ENCODE measurements at places on chromosomes 3 and 15.

- DNase-seq, result no peak
Measured at GRCh38 chr3:170531054-170531453, 54.8 kb downstream of the SLC7A14 start.

DNA sequence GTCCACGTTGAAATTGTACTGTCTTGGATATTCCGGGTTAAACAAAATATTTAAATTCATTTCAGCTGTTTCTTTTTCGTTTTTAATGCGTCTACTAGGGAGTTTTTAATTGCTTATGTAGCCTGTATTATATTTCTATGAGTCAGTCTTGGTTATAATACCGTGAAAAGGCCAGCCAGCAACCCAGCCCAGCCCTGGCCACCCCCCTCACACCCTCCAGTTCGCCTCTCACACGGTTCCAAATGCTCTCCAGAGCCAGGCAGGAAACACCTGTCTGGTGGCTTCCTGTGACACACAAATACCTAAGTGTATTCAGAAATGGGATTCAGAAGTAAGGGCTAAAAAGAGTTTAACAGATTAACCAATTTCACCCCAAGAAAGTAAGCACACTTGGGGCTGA, 4.4 kb downstream of the SH3BP5 start:
- DNase-seq, result no peak

GRCh38 chr15:85381850-85382751, 1.7 kb downstream of the AKAP13 start:
- DNase-seq, result no peak

- no peak for DNase-seq
Measured at GRCh38 chr3:42800251-42800650, 4.0 kb downstream of the HIGD1A start.

- no peak for DNase-seq
Measured at GRCh38 chr3:31086698-31087097, 192.2 kb upstream of the GADL1 start.

- DNase-seq, result no peak
Measured at GRCh38 chr15:79243723-79244122, 38.8 kb upstream of the ANKRD34C start.

DNA sequence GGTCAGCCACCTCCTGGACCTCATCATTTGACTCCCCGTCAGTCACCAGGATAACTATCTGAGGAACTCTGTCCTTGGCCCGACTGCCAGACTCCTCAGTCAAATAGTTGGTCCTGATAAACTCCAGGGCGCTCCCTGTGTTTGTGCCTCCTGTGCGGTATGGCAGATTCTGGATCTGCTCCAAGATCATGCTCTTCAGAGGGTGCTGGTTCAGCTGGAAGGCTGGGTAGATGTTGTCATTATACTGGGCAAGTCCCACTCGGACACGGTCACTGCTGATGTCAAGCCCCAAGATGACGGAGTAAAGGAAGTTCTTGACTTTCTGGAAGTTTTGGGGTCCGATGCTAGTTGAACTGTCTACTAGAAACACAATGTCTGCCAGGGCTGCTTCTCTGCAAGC, 31.1 kb upstream of the CAPN7 start:
- no peak for DNase-seq

GRCh38 chr3:157156837-157157635, 2.9 kb downstream of the CCNL1 start:
- no peak for DNase-seq

DNA sequence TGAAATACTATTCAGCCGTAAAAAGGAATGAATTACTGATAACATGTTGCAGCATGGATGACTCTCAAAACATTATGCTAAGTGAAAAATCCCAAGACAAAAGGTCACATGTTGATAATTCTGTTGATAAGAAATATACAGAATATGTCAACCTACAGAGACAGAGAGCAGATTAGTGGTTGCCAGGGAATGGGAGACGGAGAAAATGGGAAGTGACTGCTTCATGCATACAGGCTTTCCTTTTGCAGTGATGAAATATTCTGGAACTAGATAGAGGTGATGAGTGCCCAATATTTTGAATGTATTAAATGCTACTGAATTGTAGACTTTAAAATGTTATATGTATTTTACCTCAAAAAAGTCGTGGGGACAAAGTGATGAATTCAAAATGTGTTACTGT, 56.2 kb downstream of the ABHD2 start:
- no peak for DNase-seq

Data from cortex of kidney (tissue), 1 donor.